ENCODE measurements at places on chromosomes 11 and 22. TPM values are rescaled to one million over a fixed set of nuclear protein-coding genes. Genes with fewer than 3 reads are reported as not detected.

DNA sequence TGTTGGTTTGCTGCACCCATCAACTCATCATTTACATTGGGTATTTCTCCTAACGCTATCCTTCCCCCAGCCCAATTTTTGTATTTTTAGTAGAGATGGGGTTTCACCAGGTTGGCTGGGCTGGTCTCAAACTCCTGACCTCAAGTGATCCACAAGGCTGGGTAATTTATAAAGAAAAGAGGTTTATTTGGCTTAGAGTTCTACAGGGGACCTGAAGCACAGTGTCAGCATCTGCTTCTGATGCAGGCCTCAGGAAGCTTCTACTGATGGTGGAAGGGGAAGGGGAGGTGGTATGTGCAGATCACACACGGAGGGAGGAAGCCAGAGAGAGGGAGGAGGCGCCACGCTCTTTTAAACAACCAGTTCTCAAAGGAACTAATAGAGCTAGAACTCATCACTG, 25.8 kb downstream of the TANGO2 start:
- DNase-seq: no peak

DNA sequence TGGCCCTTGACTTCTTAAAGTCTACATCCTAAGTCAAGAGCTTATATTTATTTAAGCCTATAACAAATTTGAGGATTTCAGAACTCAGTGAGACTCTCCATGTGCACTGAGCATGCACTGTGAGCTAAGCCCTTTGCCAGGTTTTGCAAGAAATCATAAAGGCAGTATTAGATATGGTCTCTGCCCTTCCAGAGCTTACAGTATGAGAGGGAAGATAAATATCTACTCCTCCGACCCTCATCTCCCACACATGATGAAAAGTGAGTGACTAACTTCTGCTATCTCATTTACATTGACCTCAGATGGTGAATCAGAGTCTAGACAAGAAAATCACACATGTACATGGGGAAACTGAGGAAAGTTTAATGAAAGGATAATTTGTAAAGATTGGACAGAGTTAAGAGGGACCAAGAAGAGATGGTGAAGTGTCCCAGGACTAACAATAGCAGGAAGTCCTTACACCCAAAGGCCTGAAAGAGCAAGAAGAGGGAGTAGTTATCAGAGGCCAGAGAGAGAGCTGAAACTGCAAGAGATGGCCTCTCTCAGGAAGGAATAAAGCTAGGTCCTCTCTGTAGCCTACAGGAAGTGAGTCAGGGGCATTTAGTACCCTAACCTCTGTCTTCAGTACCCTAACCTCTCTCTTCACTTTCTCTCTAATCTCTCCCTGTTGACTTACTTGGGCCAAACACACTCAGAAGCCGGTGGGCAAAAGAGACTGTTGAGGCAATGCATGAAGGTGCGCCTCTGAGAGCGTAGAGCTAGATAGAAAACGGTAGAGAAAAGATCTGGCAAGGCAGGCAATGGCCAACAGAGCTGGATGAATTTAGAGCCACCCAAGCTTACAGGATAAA, 23.0 kb upstream of the BLID start:
- no peak for DNase-seq

- DNase-seq: no peak
These were observed 626 bp upstream of the F2 start for GRCh38 chr11:46718155-46719019.

DNA sequence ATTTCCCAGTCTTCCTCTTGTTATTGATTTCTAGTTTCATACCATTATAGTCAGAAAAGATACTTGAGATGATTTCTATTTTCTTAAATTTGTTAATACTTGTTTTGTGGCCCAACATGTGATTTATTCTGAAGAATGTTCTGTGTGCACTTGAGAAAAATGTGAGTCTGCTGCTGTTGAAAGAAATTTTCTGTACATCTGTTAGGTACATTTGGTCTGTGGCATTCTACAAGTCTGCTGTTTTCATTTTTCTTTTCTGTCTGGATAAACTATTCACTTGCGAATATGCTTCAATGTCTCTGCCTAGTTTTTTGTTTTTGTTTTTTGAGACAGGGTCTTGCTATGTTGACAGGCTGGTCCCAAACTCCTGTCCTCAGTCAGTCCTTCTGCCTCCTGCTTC, 26.4 kb upstream of the LUZP2 start:
- DNase-seq: no peak

DNA sequence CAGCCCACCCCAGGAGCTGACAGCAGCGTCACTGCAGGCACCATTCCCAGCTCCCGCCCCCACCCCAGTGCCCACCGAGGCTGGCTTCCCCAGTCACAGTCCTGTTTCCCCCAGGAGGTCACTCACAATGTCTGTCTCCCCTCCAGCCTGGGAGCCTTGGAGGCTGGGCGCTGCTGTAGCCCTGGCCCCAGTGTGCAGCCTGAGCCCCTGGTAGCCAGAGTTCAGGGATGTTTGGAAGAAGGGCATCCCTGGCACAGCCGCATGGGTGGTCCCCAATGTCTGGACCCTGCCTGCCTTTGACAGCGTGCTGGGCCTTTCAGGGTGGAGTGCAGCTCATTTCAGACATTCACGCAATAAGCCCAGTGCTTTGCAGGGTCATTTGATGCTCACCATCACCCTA, 4.3 kb downstream of the CAPN5 start:
- DNase-seq: no peak

Gene OR9Q2
- total RNA-seq: not detected

DNA sequence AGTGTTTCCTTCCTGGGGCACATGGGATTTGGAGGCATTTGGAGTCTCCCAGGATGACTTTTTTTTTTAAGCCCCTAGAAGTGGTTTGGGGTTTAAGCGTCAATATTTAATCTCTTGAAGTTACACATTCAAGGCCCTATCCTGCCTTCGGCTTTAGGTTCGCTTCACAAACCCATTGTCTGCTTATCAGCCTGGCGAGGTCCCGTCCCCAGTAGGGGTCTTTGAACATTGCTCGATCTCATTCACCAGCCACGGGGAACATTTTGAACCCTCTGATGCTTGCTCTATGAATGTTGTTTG, 75.9 kb downstream of the KCNQ1 start:
- no peak for DNase-seq

- DNase-seq: no peak
These were observed 56.1 kb upstream of the FADD start for GRCh38 chr11:70146895-70147520.

Gene IGLL5
- not detected for total RNA-seq

Gene TM7SF2
- total RNA-seq: 28.2 TPM

GRCh38 chr22:43127166-43127908, 15.9 kb downstream of the MCAT start:
- no peak for DNase-seq

- DNase-seq: no peak
These were observed 31.1 kb downstream of the RPL3 start for GRCh38 chr22:39288135-39288898.

Gene MIOX
- 0.21 TPM for total RNA-seq

All from activated CD4-positive, alpha-beta T cell treated with anti-CD3 and anti-CD28 coated beads, Interleukin-2, amount 10 ng/mL, durations not matched to agents 24 days and 14 days (primary cell).